ENCODE measurements at places on chromosomes 13 and 19.

DNA sequence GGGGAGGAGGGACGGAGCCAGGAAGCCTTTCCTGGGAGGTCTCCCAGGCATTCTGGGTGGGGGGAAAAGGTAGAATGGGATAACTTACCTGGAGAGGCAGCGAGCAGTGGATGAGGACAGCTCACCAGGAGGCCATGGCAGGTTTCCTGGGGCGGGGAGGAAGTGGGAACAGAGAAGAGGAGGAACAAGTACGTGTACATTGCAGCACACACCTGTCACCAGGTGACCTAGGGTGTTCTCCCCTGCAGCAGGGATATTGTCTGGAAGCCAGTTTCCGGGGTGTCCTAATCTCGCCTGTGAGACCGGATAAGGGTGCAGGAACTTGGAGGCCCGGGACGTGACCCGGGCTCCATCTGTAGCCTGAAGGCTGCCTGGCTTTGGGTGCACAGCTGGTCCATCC lies at the start of gene FUT3:
Gene FUT3, minus strand, starts transcription at position 148 of the 400 bp plus-strand sequence.
- H3K27me3 ChIP-seq = no peaks in the 10 kb centered on the region
- no peaks in the 10 kb centered on the region for H3K36me3 ChIP-seq
- DNase-seq = no peak
- H3K4me1 ChIP-seq = no peaks in the 10 kb centered on the region

GRCh38 chr19:5150902-5151741 lies 182.2 kb downstream of the KDM4B start:
- H3K4me3 ChIP-seq = no peak overlapping the region
- H3K27me3 ChIP-seq = no peaks in the 10 kb centered on the region
- no peak overlapping the region for H3K27ac ChIP-seq
- DNase-seq = no peak
- H3K36me3 ChIP-seq = no peaks in the 10 kb centered on the region
- peaks cover 7% of the 10 kb centered on the region for H3K4me1 ChIP-seq

DNA sequence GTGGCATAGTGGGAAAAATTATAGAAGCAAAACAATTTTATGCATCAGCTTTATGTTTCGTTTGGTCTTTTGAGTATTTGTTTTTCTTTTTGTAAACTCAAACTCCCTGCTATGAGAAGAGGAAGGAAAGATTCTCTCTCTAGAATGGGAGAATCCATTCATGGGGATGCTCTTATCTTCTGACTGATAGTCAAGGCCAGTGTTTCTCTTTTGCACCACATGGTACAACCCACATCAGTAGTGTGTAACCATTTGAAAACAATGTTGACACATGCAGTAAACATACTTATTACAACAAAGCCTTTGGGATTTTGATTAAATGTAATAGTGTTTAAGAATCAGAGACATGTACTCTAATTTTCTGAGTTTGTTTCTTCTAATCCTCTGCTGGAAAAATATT lies 490.5 kb downstream of the MYO16 start:
- DNase-seq = no peak
- no peak overlapping the region for H3K27ac ChIP-seq
- H3K4me3 ChIP-seq = no peak overlapping the region
- H3K36me3 ChIP-seq = no peaks in the 10 kb centered on the region

GRCh38 chr13:44058624-44059215 lies 179.0 kb downstream of the LACC1 start:
- DNase-seq = no peak
- no peak overlapping the region for H3K27ac ChIP-seq
- H3K4me1 ChIP-seq = no peaks in the 10 kb centered on the region
- H3K27me3 ChIP-seq = no peaks in the 10 kb centered on the region

GRCh38 chr13:95452375-95452774 lies 100.1 kb upstream of the CLDN10 start:
- H3K4me3 ChIP-seq = no peak overlapping the region
- H3K36me3 ChIP-seq = no peaks in the 10 kb centered on the region
- peaks cover 4% of the 10 kb centered on the region for H3K4me1 ChIP-seq
- no peak for DNase-seq
- H3K27me3 ChIP-seq = no peaks in the 10 kb centered on the region

- peaks cover 5% of the 10 kb centered on the region for H3K4me1 ChIP-seq
- H3K27ac ChIP-seq = peak within 1 kb of the TSS; percentile 90
- peak within 1 kb of the TSS; percentile 98 for H3K4me3 ChIP-seq
- no peaks in the 10 kb centered on the region for H3K27me3 ChIP-seq
- H3K36me3 ChIP-seq = peaks cover 33% of the 10 kb centered on the region
Measured at GRCh38 chr19:44891016-44891882, at the start of gene TOMM40. Gene TOMM40 (plus strand): TSS chr19:44891254. CDS start chr19:44891416, 162 bp downstream.

DNA sequence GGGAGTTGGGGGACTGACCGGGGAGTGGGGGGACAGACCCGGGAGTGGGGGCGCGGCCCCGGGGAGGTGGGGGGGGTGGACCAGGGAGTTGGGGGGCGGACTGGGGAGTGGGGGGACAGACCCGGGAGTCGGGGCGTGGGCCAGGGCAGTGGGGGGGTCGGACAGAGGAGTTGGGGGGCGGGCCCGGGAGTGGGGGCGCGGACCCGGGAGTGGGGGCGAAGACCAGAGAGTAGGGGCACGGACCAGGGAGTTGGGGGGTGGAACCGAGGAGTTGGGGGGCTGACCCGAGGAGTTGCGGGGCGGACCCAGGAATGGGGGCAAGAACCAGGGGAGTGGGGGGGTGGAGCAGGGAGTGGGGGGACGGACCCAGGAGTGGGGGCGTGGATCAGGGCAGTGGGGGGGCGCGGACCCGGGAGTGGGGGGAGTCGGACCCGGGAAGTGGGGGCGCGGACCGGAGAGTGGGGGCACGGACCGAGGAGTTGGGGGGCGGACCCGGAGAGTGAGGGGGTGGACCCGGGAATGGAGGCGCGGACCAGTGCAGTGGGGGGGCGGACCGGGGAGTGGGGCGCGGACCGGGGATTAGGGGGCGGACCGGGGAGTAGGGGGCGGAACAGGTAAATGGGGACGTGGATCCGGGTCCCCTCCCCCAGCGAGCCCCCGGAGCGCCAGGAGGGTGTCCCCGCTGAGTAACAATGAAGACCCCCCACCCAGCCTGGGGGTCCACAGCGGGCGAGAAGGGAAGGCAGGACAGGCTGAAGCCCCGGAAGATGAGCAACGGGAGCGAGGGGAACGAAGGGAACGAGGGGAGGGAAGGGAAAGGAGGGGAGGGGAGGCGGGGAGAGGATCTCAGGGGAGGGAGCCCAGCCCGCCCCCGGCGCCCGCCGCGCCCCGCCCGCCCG lies 589 bp downstream of the R3HDM4 start:
- H3K27me3 ChIP-seq = peaks cover 3% of the 10 kb centered on the region
- peak overlapping the region; percentile 68 for H3K4me3 ChIP-seq

- DNase-seq = no peak
- H3K4me1 ChIP-seq = no peaks in the 10 kb centered on the region
- peaks cover 7% of the 10 kb centered on the region for H3K36me3 ChIP-seq
Measured at GRCh38 chr19:3733549-3734309, 25.5 kb downstream of the TJP3 start.

GRCh38 chr19:7977723-7978040 lies 27.8 kb downstream of the ELAVL1 start:
- no peaks in the 10 kb centered on the region for H3K4me1 ChIP-seq
- DNase-seq = no peak
- H3K4me3 ChIP-seq = no peak overlapping the region

DNA sequence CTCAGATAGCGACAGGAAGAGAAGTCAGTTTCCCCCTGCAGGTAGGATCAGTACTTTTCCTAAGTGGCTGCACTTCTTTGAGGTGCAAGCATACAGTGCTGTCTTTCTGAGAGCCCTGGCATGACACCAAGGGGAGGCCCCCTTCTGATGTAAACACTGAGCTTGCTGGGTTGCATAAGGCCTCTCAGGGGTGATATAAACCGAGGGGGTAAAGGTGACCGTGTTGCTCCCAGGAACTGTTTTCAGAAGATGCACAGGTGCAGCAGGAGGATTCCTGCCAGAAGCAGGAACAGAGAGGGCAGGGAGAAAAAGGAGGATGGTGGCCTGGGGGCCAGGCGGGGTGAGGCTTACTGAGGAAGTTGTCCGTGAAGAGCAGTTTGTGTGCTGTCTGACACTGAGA lies 74.0 kb upstream of the ZNF30 start:
- no peak for DNase-seq
- no peaks in the 10 kb centered on the region for H3K4me1 ChIP-seq
- no peak overlapping the region for H3K27ac ChIP-seq
- no peak overlapping the region for H3K4me3 ChIP-seq

GRCh38 chr19:32901504-32902161 lies 32.1 kb upstream of the SLC7A9 start:
- H3K36me3 ChIP-seq = no peaks in the 10 kb centered on the region
- no peak overlapping the region for H3K4me3 ChIP-seq
- H3K27ac ChIP-seq = no peak overlapping the region
- H3K4me1 ChIP-seq = peaks cover 6% of the 10 kb centered on the region
- H3K27me3 ChIP-seq = no peaks in the 10 kb centered on the region
- no peak for DNase-seq

GRCh38 chr19:4149518-4150288 lies 3.7 kb upstream of the CREB3L3 start:
- no peaks in the 10 kb centered on the region for H3K27me3 ChIP-seq
- no peaks in the 10 kb centered on the region for H3K4me1 ChIP-seq
- H3K4me3 ChIP-seq = no peak overlapping the region
- no peak overlapping the region for H3K27ac ChIP-seq

DNA sequence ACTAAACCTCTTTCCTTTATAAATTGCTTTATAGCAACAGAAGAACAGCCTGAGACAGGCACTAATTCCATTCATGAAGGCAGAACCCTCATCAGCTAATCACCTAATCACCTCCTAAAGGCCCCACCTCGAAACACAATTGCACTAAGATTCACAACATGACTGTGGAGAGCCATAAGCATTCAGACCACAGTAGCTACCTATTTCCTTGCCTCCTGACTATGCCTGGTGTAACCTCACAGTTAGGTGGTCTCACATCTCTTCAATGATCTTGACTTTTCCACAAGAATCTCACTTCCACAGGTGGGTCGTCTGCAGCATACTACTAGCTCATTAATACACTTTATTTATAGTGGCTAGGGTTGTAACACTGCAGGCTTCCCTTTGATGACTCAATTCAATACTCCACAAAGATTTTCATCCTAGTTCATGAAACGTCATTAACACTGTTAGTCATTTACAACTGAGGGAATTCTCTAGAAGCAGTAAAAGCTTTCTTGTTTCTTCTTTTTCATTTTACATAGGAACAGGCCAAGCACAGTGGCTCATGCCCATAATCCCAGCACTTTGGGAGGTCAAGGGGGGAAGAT lies 27.1 kb downstream of the STK24 start:
- H3K4me1 ChIP-seq = no peaks in the 10 kb centered on the region
- no peaks in the 10 kb centered on the region for H3K27me3 ChIP-seq
- H3K4me3 ChIP-seq = no peak overlapping the region
- no peak for DNase-seq
- H3K27ac ChIP-seq = no peak overlapping the region
- peaks cover 10% of the 10 kb centered on the region for H3K36me3 ChIP-seq

GRCh38 chr13:110265682-110266430 lies 41.1 kb downstream of the COL4A1 start:
- H3K27ac ChIP-seq = no peak overlapping the region
- H3K27me3 ChIP-seq = no peaks in the 10 kb centered on the region
- H3K4me1 ChIP-seq = peaks cover 37% of the 10 kb centered on the region
- no peaks in the 10 kb centered on the region for H3K36me3 ChIP-seq

DNA sequence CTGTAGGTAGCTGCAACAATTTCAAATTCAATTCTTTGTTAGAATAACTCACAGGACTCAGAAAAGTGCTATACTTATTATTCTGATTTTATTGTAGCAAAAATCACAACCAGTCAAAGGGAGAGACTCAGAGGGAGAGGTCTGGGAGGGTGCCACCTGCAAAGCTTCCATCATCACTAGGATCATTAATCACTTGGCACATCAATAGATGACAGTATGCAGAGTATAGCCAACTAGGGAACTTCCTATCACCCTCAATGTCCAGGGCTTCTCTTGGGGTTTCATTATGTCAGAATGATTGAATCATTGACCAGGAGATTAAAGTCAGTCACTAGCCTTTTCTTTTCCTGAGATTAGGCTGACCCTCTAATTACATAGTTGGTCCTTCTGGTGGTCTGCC lies 431.3 kb upstream of the ATXN8OS start:
- H3K4me1 ChIP-seq = no peaks in the 10 kb centered on the region
- no peak for DNase-seq
- H3K27ac ChIP-seq = no peak overlapping the region
- no peaks in the 10 kb centered on the region for H3K27me3 ChIP-seq
- no peak overlapping the region for H3K4me3 ChIP-seq

GRCh38 chr13:37546087-37546486 lies 52.5 kb downstream of the POSTN start:
- DNase-seq = no peak
- H3K4me3 ChIP-seq = no peak overlapping the region
- no peak overlapping the region for H3K27ac ChIP-seq
- H3K27me3 ChIP-seq = no peaks in the 10 kb centered on the region
- H3K36me3 ChIP-seq = no peaks in the 10 kb centered on the region
- H3K4me1 ChIP-seq = no peaks in the 10 kb centered on the region

- H3K27ac ChIP-seq = no peak overlapping the region
- no peak for DNase-seq
- no peaks in the 10 kb centered on the region for H3K27me3 ChIP-seq
- H3K4me1 ChIP-seq = no peaks in the 10 kb centered on the region
Measured at GRCh38 chr19:5057860-5058259, 88.9 kb downstream of the KDM4B start.

GRCh38 chr13:64925727-64926126 lies 2304.4 kb downstream of the PCDH9 start:
- H3K4me1 ChIP-seq = no peaks in the 10 kb centered on the region
- no peak for DNase-seq
- no peaks in the 10 kb centered on the region for H3K27me3 ChIP-seq
- H3K36me3 ChIP-seq = no peaks in the 10 kb centered on the region

- H3K4me3 ChIP-seq = no peak overlapping the region
- no peak for DNase-seq
- H3K27ac ChIP-seq = no peak overlapping the region
- no peaks in the 10 kb centered on the region for H3K27me3 ChIP-seq
Measured at GRCh38 chr19:18338541-18338940, 1.9 kb upstream of the PGPEP1 start.

DNA sequence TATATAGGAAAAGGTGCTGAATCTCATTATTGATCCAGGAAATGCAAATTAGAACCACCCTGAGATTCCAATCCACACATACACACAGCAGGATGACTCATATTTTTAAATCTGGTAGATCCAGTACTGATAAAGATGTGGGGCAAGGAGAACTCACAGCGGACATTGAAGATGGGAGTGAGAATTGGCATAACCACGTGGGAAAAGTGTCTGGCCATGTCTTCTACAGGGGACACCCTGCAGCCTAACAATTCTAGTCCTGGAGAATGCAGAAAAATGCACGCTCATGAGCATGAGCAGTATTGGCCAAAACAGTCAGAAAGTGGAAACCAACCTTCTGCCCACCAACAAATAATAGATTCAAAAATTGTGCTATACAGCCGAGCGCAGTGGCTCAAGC lies 13.5 kb upstream of the BCL3 start:
- peaks cover 3% of the 10 kb centered on the region for H3K27me3 ChIP-seq
- H3K36me3 ChIP-seq = no peaks in the 10 kb centered on the region
- no peak overlapping the region for H3K27ac ChIP-seq

GRCh38 chr19:45403781-45404556 lies 900 bp downstream of the PPP1R13L start:
- H3K4me3 ChIP-seq = peak overlapping the region; percentile 91
- no peaks in the 10 kb centered on the region for H3K36me3 ChIP-seq
- H3K27ac ChIP-seq = no peak overlapping the region
- peaks cover 4% of the 10 kb centered on the region for H3K27me3 ChIP-seq
- no peak for DNase-seq

- peaks cover 11% of the 10 kb centered on the region for H3K4me1 ChIP-seq
- no peak overlapping the region for H3K4me3 ChIP-seq
- H3K27ac ChIP-seq = no peak overlapping the region
- no peaks in the 10 kb centered on the region for H3K27me3 ChIP-seq
Measured at GRCh38 chr19:6378041-6378440, 2.3 kb upstream of the PSPN start.

Data from H1 (cell line).